HAP-1 (cell line): ENCODE measurements at places on chromosomes 13 and 19.
A peak's percentile ranks its signal among the peaks of the same experiment; 100 is the strongest.

GRCh38 chr19:14381689-14382474 is 638 bp downstream of the ADGRE5 start:
- DNase-seq = peak; percentile 23

- no peak for DNase-seq
Measured at GRCh38 chr13:106874323-106874722, 306.4 kb upstream of the ARGLU1 start.

- no peak for DNase-seq
Measured at GRCh38 chr19:292281-292884, 1.2 kb upstream of the PLPP2 start.

DNA sequence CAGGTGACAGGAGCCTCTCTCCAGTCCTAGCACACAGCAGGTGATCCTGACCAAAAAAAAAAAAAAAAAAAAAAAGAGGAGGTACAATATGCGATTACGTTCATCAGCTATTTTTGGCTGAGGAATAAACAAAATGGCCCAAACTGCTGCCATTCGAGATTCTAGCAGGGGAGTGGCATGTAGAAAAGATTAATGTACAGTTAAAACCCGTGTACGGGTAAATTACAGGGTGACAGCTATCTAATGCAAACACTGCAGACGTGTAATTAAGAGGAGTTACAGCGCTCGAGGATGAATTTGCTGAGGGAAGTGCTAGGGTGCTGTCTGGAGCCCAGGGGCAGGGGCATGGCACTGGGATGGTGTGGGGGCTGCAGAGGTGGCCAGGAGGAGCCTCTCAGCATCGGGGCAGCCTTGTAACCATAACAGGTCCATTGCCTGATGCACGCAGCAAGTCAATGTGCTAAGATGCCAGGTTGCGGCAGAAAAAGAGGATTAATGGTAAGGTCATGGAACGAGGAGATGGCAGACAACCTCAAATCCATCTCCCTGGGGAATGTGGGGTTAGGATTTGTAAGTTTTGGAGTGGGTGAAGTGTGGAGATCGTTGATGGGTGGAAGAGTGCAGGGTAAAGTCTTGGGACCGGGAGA is 17.4 kb downstream of the CHST8 start:
- DNase-seq = no peak

GRCh38 chr13:95067303-95067702 is 233.9 kb downstream of the ABCC4 start:
- no peak for DNase-seq

- no peak for DNase-seq
Measured at GRCh38 chr13:74560325-74560724, 426.1 kb upstream of the KLF12 start.
